ENCODE measurements at places on chromosomes 1 and 21. TPM values are rescaled to one million over a fixed set of nuclear protein-coding genes. Genes with fewer than 3 reads are reported as not detected.

Gene SPATA6
- 32.6 TPM for total RNA-seq

Gene HNRNPR
- total RNA-seq = 200 TPM

Gene PGBD5
- 11.3 TPM for total RNA-seq

Gene CRYAA
- 23.1 TPM for total RNA-seq

Gene SLC9C2
- total RNA-seq = not detected

Gene GJA5
- total RNA-seq = 13.3 TPM

Gene CD84
- total RNA-seq = 2.2 TPM

Gene DUSP10
- 27.5 TPM for total RNA-seq

Gene MAP10
- 4.6 TPM for total RNA-seq

Gene HUNK
- 10.7 TPM for total RNA-seq

Gene CACHD1
- total RNA-seq = 34.7 TPM

Gene SF3B4
- total RNA-seq = 13.3 TPM

Gene RPE65
- total RNA-seq = 37.7 TPM

Gene MMEL1
- 2.4 TPM for total RNA-seq

Gene CGN
- 27.3 TPM for total RNA-seq

Gene GJA9
- not detected for total RNA-seq

Gene IQGAP3
- total RNA-seq = 8.4 TPM

Gene MSH4
- 0.77 TPM for total RNA-seq

Gene EDN2
- total RNA-seq = 1.6 TPM

Gene CCDC24
- total RNA-seq = 4.3 TPM

Gene CENPL
- total RNA-seq = 11.7 TPM

Gene DDAH1
- total RNA-seq = 47.2 TPM

Gene POU2F1
- 62.8 TPM for total RNA-seq

Gene HSD3B1
- not detected for total RNA-seq

Gene SLC44A3
- total RNA-seq = 5.6 TPM

Gene CD1D
- total RNA-seq = 2.7 TPM

Gene OR2T8
- not detected for total RNA-seq

Gene USP48
- total RNA-seq = 110 TPM

Gene KLHDC7A
- total RNA-seq = 1.3 TPM
